ENCODE measurements at places on chromosomes 4 and X. TPM values are rescaled to one million over a fixed set of nuclear protein-coding genes. Genes with fewer than 3 reads are reported as not detected.

DNA sequence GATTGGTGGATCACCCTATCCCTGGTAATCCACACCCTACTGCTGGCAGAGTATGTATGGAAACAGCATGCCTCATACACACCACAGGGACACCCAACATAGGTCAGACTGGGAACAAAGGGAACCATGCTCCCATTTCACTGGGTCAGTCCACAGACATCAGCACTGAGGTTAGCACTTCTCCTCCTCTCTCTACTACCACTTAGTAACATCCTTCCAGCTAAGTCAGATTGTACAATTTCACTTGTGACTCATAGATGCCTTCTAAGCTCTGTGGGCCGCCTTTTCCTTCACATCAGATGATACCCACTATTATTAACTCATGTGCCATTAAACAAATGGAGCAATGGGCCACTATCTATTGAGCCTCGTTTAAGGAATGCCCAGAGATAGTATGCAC is 15.5 kb upstream of the ZXDA start:
- no peak for DNase-seq

DNA sequence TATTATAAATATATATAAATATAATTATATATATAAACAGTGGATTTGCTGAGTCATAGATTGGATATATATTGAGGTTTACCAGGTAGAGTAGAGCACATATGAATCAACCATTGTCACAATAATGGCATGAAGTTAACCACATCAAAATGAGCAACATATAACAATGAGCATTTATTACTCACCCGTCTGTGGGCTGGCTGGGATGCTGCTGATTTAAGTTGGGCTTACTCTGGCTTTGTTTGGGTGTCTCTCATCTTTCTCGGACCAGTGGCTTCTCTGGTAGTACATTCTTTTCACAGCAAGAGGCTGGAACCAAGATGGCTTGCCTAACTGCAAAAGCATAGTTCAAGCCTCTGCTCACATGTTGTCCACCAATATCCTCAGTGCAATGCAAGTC is 111.7 kb upstream of the TAPT1 start:
- DNase-seq: no peak

DNA sequence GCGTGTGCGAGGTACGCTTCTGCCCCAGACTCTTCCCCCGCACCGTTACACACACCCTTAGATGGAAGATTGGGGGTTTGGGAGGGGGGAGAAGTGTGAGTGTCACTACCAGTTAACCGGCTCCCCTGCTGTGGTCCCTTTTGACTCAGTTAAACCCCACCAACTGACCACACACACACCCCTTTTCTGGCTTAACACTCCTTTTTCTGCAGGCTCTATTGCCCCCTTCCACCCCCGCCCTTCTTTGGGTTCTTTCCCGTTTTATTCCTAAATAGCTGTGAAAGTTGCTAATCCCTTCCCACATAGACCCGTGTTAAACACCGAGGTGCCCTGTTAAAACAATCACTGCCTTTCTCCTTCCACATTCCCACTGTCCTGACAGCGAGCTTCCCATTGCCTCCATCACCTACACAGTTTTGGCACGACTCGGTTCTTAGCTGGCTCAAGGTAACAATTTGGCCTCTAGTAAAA is 3.7 kb upstream of the NR3C2 start:
- no peak for DNase-seq

DNA sequence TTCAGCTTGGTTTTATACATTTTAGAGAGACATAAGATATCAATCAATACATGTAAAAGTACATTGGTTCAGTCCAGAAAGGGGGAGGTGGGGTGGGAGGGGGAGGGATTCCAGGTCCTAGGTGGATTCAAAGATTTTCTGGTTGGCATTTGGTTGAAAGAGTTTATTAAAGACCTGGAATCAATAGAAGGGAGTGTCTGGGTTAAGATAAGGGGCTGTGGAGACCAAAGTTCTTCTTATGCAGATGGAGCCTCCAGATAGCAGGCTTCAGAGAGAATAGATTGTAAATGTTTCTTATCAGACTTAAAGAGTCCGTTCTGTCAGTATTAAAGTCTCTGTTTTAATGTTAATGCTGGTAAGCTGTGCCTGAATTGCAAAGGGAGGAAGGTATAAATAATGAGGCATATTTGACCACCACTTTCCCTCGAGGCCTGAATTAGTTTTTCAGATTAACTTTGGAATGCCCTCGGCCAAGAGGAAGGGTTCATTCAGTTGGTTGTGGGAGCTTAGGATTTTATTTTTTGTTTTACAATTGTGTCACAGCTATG is 169.9 kb downstream of the AASDH start:
- no peak for DNase-seq

DNA sequence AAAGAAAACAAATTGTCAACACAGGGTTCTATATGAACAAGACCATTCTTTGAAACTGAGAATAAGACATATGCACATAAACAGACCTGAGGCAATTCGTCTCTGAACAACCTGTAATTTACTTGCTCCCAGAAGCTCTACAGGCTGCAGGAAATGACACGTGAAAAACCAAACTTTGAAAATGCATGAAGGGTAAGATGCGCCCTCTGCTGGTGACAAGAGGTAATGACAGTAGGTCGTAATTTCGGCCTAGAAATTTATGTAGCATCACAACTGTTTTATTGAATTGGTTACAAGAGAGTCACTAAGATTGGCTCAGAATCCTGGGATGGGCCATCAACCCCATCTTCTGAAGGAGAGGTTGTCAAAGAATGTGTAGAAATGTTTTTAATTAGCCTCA is 276.5 kb downstream of the PPP4R3C start:
- peak; percentile 28 for DNase-seq

GRCh38 chrX:154308108-154308946 is 12.7 kb downstream of the TKTL1 start:
- peak; percentile 10 for DNase-seq

- DNase-seq: peak; percentile 53
Observed at GRCh38 chr4:176641237-176641636, 151.5 kb downstream of the VEGFC start.

DNA sequence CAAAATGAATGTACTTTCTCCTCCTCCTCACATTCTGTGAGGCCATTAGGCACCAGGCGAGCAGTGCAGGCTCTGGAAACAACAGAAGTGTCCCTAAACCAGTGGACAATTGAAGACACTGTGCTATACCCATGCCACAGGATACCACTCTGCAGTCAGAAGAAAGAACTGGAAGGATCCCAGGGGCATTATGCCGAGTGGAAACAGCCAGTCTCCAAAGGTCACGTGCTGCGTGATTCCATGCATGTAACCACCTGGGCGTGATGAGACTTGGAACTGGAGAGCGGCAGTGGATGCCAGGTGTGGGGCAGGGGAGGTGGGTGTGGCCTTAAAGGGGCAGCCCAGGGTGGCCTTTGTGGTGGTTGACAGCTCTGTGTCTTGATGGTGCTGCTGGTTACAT is 139.4 kb downstream of the EVC2 start:
- no peak for DNase-seq

- no peak for DNase-seq
Observed at GRCh38 chrX:22128961-22129360, 96.8 kb downstream of the PHEX start.

GRCh38 chr4:6271701-6272465 is 2.2 kb downstream of the WFS1 start:
- DNase-seq: no peak

DNA sequence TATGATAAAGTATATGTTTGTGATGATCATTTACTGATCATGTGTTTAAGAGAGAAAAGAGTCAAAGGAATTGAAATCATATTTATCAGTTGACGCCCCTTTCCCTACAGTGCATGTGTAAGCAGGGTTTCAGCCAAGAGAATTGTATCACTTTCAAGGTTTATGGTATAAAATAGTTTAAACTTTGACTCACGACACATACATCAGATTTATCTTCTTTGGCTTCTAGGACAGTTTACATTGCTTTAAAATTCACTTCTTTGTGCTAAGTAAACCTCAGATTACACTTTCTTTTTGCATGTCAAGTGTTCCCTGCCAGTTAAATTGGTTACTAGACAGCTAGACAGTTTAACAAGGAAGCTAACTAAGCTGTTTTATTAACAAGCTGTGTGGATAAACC is 86.3 kb upstream of the MYOZ2 start:
- peak; percentile 71 for DNase-seq

GRCh38 chr4:95158626-95159025 is 390.1 kb downstream of the UNC5C start:
- DNase-seq: no peak

- DNase-seq: no peak
Observed at GRCh38 chr4:116272336-116272735, 813.0 kb downstream of the TRAM1L1 start.

DNA sequence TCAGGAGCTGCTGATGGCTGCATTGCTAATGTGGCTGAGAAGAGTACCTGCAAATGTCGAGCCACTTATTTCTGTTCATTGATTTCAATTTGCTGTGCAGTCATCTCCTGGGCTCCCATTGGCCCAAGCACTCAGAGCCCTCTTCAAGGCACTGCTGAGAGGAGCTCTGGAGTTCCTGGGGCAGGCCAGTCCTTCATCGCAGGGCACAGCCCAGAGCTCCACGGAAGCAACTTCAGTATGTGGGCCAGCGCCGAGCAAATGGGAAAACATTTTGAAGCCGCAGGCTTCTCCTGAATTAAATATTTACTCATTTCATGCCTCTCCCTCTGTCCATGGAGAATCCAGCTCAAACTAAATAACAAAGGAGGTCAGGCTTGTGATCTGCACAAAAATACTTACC is 383.3 kb downstream of the BCOR start:
- DNase-seq: no peak

DNA sequence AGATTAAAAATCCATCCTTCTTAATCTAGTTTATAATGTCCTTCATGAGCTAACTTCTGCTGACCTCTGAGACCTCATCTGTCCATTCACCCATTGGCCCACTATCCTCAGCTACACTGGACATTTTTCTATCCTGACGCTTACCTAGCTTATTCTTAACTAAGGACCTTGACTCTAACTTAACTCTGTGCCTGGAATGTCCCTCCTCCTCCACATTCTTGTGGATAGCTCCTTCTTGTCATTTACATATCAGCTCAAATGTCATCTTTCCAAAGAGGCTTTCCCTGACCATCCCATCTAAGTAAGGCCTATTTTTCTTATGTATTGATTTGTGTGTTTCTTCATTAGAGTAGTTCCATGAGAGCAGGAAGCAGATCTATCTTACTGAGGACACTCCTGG is 54.7 kb downstream of the ATXN3L start:
- DNase-seq: no peak

- DNase-seq: no peak
Observed at GRCh38 chr4:74878323-74878722, 54.6 kb upstream of the PARM1 start.

GRCh38 chr4:185735866-185736400 is 76.1 kb downstream of the SORBS2 start:
- DNase-seq: no peak

- no peak for DNase-seq
Observed at GRCh38 chr4:108166038-108166437, 2.7 kb downstream of the LEF1 start.

- no peak for DNase-seq
Observed at GRCh38 chr4:48914311-48914710, 7.7 kb upstream of the OCIAD2 start.

FAM9C gene
- polyA plus RNA-seq: not detected

TGIF2LX gene
- polyA plus RNA-seq: not detected

ACOT9 gene
- polyA plus RNA-seq: 35.0 TPM

ACOX3 gene
- 15.2 TPM for polyA plus RNA-seq

SFRP2 gene
- not detected for polyA plus RNA-seq

MAGEE2 gene
- not detected for polyA plus RNA-seq

RLIM gene
- 7.4 TPM for polyA plus RNA-seq

CACNA1F gene
- polyA plus RNA-seq: not detected

IQSEC2 gene
- polyA plus RNA-seq: 13.0 TPM

FAM120C gene
- polyA plus RNA-seq: 3.5 TPM

BRS3 gene
- polyA plus RNA-seq: not detected

MAGEA11 gene
- not detected for polyA plus RNA-seq

SYTL4 gene
- polyA plus RNA-seq: 1.6 TPM

GAGE12J gene
- not detected for polyA plus RNA-seq

EVC gene
- 18.9 TPM for polyA plus RNA-seq
